Common myeloid progenitor, CD34-positive (primary cell): ENCODE measurements at places on chromosomes 4 and X.

DNA sequence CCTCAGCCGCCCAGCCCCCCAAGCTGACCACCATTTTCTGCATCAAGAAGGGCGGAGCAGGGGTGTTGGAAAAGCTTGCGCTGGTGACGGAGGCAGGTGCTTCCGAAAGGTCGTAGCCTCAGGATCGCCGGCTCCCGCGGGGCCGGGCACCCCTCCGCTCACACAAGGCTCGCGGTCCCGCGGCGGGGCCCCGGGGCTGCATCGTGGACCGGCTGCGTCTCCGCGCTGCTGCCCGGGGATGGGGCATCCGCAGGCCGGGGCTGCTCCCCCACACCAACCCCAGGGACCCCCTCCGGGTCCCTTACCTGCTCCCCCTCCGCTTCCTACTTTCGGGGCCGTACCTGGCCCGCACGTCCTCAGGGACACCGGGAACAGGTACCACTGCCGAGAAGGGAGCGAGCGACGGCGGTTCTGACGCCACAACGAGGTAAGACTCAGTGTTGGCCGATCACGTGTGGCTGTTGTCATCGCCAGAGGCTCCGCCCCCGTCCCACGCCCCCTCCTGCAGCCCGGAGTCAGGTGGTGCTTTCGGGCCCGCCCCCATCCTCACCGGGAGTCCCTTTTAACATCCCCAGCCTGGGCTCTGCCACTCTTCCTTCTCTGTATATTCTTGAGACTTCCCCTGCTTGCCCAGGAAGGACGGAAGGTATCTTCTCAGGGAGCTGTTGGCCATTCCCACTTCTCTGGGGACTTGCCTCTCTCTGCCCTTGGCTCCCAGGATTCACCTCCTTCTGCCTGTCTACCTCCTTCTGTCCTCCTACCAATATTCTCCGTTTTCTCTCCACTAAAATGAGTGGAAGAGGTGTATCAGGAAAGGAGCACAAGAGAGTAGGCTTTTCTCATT, at the start of gene BEX2:
Gene BEX2, minus strand, starts transcription at position 436 of the 844 bp plus-strand sequence. CDS start 1,014 bp downstream, outside the sequence.
- peak; percentile 90 for DNase-seq

GRCh38 chr4:168722391-168722790, 225.5 kb downstream of the PALLD start:
- no peak for DNase-seq

GRCh38 chrX:46072791-46073190, 472.4 kb downstream of the ZNF674 start:
- DNase-seq = peak; percentile 69

DNA sequence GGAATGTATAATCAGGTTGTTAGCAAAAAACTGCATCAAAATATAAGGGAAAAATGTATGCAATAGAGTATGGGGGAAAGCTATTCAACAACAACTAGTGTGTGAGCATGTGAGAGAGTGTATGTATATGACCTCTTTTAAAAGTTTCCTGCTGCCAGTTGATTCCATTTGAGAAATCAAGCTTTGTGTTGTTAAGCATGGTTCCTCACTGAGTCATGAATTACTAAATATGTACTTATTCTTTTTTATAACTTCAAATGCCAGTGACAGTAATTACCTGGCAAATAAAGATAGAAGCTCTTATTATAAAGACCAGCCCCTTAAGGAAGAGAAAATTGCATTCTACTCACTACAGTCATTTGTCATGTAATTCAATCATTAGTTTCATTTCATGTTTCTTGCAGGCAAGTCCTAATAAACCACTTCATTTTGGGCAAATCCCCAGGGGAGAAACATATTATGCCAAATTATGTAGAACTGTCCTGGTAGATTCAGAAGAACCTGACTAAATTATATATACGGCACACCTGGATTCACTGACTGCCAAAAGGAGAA, 19.2 kb downstream of the RASGEF1B start:
- DNase-seq = no peak

DNA sequence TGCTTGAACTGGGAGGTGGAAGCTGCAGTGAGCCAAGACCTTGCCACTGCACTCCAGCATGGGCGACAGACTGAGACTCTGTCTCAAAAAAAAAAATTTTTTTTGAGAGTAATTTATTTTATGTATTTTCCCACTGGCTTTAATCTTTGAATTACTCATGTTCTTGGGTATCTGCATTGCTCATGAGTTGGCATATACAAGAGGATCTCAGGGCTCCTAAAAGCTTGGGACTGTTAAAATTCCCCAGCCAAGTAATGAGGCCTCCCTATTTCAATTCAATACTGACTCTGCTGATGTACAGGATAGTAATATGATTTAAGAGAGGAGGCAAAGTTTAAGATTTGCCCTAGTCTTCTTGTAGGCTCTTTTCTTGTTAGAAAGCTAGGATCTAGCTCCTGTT, 6.2 kb downstream of the IL21 start:
- DNase-seq = no peak

DNA sequence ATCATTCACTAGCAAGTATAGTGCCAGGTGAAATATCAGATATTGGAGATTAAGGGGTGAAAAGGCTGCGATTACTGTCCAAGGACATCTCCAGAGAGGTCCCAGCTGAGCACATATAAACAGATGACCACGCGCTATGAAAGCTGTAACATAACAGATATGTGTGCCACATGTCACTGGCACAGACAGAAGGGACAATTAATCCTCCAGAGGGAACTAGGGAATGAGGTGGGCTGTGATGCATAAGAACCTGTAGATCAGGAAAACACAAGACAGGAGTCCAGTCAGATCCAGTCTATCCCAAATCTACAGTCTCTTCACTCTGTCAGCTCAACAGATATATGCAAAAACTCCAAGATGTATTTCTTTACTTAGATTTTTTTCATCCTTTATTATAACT, 157.2 kb downstream of the LDB2 start:
- DNase-seq = no peak
